ENCODE measurements at places on chromosomes 7 and 10.
A peak's percentile ranks its signal among the peaks of the same experiment; 100 is the strongest.

DNA sequence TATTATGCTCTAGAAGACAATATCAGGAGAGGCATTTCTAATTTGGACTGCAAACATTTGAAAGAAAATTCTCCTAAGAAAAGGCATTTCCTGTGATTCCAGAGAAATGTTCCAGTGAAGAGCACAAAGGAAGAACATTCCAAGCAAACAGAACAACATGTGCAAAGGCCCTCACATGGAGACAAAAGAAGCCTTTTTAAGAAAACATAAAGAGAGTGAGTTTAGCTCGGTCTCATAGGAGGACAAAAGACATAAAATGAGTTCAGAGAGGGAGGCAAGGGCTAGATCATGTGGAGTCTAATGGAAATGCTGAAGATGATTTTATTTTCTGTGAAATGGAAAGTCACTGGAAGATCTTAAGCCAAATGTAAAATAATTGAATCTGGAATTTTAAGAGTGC lies 269.8 kb upstream of the HGF start:
- DNase-seq = no peak

DNA sequence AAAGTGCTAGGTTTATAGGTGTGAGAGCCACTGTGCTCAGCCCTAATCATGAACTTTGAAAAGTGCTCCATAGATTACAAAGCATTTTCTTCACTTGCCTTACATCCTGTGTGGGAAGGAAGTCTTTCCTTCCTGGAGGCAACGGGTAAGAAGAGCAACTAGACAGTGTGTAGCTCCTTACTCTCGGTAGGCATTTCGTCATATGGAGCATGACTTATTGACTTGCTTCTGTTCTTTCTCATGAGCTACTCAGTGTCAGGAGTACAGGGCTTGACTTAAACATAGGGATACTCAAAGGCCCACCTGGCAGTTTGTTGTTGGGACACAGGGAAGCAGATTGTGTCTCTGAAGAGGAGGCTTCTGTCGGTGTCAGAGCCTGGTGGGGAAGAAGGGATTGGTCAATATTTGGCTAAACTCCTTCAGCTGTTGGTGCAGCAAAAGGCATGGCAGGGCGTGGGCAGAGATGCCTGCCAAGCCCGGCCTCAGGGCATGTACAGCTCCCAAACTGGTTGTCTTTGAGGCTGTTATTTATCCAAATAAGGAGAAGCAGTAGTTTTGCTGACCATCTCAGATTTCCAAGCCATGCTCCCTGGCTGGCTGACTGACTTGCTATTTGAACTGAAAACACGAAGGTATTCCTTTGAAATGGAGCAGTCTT lies 248.9 kb downstream of the KIAA1217 start:
- no peak for DNase-seq

DNA sequence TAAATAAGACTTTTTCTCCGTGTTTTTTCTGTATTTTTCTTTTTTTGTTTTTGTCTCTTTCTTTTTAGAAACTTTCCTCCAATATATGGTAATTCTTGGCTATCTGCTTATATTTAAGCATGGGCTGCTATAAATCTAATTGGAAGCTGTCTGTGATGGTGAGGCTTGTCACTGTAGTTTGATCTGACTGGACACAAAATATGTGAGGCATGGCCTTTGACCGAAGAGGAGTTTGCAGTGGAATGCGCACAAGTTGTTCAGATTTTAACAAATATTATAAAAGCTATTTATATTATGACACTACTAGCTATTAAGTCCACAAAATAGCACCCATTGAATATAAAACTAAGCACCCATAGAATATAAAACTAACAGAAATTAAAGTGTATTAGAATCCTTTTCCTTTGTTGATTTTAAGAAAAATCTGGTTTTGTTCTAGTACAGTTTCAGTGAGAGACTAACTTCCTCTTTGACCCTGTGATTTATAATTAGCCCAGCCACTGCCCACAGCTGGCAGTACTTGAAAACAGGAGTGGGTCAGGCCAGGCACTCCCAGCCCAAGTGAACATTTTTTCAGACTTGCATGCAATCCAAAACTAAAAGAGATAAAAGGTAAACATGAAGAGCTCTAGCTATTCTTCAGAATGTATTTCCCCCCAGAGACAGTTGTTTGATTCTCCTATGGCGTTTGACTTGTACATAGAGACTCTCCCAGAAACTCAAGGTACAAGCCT lies 69.9 kb upstream of the FGL2 start:
- DNase-seq = no peak

DNA sequence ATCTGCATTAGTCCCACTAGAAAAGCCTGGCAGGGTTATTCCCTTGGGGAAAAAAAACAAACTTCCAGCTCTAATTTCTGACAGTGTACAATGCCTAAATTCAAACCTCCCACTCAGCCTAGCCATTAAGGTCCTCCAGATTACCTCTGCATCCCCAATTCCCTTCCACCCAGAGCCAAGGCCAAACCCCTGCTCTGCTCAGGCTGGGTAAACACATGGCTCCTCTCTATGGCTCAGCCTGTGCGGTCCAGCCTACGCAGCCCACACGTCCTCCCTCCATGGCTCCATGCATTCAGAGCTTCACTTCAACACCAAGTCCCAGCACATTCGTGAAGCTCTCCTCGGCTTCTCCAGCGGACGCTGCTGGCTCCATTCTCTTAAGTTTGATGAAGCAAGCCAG lies 5.2 kb downstream of the DLG5 start:
- no peak for DNase-seq

DNA sequence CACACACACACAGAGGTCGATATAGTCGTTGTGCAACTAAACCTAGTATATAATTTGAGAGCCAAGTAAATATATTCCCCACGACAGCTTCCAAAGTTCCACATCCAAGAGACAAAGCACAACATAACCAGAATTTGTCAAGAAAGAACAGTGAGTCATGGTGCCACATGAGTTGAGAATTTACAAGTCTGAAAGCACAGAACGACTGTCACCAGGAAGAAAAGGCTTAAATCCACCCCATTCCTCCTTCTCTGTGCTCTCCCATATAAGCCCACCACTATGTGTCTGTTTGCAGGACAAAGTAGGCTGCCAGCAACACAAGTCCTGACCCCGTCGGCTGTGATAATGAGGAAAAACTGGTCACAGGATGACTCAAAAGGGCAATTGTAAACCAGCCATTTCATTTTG lies 32.8 kb downstream of the GSAP start:
- DNase-seq = no peak

GRCh38 chr7:32936689-32937088 lies 20.6 kb upstream of the FKBP9 start:
- DNase-seq = no peak

GRCh38 chr7:43784030-43784584 lies 25.6 kb downstream of the BLVRA start:
- DNase-seq = no peak

DNA sequence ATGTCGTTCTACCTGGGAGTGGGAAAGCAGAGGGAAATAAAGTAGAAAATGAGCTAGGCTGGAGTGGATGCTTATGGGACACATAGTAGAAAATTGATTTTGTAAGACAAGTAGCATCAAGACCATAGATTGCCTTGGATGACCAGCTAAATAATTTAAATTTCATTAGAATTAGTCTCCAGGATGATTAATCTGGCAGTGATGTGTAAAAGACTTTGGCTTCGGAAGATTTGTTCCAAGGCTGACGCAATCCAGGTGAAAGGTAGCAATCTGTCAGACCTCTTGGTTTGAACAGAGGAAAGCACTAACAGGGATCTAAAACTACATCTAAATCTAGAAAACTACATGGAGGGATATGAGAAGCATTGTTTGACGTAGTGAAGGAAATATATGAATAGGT lies 236.5 kb downstream of the ARL4A start:
- DNase-seq = no peak

DNA sequence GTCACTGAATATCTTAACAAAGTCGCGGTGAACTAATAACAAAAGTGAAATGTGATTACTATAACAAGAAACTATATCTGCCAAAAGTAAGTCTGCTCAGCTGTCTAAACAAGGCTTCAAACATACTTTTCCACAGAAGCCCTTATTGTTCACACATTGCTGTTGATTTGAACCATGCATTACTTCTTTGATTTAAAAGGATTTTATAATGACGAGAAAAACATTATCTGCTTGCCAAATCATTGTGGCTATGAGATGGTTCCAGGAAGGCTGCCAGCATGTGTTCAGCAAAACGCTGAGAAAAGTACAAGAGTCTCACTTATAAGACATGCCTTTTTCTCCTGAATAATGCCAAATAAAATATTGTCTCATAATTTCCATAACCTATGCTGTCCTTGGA lies 24.4 kb downstream of the RNF133 start:
- peak; percentile 73 for DNase-seq

GRCh38 chr7:47571331-47572093 lies 10.4 kb downstream of the TNS3 start:
- no peak for DNase-seq

GRCh38 chr7:147607157-147607800 lies 983.3 kb upstream of the C7orf33 start:
- no peak for DNase-seq

DNA sequence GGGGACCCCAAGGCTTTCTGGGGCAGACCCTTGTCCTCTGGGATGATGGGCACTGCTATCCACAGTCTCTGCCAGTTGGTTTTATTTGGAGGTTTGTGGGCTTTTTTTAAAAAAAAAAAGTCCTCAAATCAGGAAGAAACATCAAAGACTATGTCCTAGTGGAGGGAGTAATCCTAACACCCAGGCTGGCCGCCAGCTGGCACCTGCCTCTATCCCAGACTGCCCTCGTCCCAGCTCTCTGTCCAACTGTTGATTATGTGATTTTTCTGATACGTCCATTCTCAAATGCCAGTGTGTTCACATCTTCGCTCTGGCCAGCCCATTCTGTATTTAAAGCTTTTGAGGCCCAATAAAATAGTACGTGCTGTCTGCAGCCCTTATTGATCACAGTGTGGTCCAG lies 61.0 kb upstream of the LRRC4 start:
- DNase-seq = no peak

DNA sequence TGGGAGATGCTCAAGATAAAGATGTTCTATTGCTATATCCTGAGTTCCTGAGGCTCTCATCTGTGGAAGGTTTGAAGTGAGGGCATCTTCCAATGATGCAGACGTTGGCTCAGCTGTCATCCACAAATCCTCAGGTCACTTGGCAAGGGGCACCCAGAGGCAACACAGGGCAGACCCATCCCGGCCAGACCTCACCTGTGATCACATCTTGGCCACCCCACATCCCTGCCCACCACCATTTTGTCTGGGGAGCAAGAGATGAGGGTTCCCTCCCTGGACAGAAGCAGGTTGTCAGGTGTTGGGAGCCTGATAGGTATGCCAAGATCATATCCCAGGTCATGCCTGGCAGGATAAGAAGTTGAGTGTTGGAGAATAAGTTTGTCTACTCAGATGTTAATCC lies 918.2 kb upstream of the ZNF722 start:
- no peak for DNase-seq

GRCh38 chr10:31353574-31353973 lies 34.6 kb downstream of the ZEB1 start:
- no peak for DNase-seq

DNA sequence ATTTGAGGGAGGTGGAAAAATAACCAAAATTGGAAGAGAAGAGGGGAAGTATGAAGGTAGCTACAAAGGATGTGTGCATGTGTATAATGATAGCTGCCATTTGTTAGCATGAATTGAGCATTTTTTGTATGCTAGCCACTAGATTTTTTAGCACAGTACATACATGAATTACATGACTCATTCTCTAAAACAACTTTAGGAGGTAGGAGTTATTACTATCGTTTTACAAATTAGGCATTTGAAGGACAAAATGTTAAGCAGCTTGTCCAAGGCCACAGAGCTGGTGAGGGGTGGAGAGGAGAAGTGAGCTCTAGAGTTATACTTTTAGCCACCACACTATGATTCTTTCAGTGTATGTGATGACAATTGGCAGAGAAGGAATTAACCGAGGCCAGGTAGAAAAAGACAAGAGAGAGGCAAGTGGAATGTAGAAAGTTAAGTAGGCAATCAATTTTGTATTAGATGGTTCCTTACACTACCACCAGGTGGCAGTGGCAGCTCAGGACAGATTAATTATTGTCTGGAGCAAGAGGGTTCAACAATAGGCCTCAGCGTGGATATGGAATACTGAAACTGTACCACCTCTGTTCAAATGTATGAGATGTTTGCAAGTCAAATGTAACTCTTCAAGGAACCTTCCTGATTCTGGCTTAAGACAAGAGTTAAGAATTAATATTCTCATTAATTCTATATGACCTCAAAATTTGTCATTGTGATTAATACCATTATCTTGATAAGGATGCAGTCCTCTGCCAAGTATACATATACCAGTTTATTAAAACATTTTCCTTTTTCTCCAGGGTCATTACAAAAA lies 128.0 kb downstream of the MBL2 start:
- no peak for DNase-seq

- DNase-seq = no peak
Observed at GRCh38 chr7:2542011-2542915, 13.1 kb downstream of the BRAT1 start.

- no peak for DNase-seq
Observed at GRCh38 chr10:83849150-83849549, 290.2 kb upstream of the GHITM start.

GRCh38 chr7:132419542-132419941 lies 156.7 kb downstream of the PLXNA4 start:
- no peak for DNase-seq

GRCh38 chr10:65950075-65950474 lies 975.8 kb upstream of the LRRTM3 start:
- no peak for DNase-seq

- no peak for DNase-seq
Observed at GRCh38 chr10:124732931-124733570, 11.1 kb downstream of the FAM53B start.

- DNase-seq = no peak
Observed at GRCh38 chr10:73771722-73772280, 10.0 kb upstream of the CHCHD1 start.
